ENCODE measurements at places on chromosomes 7 and 10.
A peak's percentile ranks its signal among the peaks of the same experiment; 100 is the strongest.

- no peak for DNase-seq
Observed at GRCh38 chr10:124916098-124916584, 25.8 kb upstream of the ZRANB1 start.

DNA sequence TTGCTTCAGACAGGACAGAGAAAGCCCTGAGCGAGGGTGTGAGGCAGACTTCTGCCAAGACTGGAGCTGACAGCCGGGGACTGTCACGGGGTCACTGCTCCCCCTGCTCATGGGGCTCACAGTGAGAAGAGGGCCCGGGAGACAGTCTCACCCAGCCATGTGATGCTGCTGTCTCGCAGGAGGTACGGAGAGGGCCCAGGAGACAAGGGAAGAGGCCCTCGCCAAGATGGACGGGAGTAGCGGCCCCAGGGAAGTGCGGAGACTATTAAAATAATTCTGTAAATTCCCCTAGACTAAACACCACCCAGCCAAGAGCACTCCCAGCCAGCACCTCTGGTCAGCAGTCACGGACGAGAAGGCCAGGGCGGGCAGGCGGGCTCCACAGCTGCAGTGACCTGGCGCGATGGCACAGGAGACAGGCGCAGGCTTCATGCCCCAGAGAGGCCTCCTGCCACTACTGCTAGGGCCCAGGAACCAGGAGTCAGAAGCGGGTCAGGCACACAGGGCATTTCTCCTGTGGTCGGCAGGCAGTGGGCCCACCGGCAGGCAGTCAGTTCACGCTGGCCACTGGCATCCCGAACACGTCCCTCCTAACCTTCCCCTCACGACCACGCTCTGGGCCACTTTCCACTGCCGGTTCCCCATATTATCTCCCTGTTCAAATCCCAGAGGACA, 24.1 kb downstream of the WDR86 start:
- DNase-seq, result no peak

DNA sequence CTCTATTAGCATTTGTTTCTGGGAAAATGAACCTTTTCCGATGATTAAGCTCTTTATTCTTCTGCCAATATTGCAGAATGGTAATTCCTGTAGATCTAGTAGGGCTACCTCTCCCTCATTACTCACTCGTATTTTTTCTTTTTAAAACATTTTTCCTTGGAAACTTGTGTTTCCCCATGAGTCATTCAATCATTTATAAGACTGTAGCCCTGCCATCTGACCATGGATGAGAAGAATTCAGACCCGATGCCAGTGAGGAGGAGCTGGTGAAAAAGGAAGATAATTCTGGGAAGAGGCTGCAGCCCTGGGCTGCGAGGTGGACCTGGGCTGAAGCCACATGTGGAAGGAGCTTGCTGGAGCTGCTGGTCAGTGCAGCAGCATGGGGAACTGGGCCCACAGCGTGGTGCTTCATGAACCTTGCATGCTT, 242.8 kb downstream of the KLF6 start:
- DNase-seq, result no peak

GRCh38 chr7:2585446-2585845, 26.7 kb downstream of the IQCE start:
- no peak for DNase-seq

DNA sequence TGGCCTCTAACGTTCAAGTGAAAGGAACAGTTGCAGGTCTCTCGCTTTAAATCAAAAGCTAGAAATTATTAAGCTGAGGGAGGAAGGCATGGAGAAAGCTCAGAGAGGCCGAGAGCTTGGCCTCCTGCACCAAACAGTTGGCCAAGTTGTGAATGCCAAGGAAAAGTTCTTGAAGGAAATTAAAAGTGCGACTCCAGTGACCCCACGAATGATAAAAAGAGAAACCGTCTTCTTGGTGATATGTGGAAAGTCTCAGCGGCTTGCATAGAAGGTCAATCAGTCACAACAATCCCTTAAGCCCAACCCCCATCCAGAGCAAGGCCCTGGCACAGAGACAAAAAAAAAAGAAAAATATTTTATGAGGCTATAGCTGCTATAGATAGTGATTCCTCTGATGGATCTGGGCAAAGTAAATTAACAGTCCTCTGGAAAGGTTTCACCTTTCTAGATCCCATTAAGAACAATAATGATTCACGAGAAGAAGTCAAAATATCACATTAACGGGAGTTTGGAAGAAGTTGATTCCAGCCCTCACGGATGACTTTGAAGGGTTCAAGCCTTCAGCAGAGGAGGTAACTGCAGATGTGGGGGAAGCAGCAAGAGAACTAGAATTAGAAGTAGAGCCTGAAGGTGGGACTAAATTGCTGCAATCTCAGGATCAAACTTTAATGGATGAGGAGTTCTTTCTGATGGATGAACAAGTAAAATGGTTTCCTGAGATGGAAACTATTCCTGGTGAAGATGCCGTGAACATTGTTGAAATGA, 42.5 kb upstream of the INPP5A start:
- DNase-seq, result no peak

DNA sequence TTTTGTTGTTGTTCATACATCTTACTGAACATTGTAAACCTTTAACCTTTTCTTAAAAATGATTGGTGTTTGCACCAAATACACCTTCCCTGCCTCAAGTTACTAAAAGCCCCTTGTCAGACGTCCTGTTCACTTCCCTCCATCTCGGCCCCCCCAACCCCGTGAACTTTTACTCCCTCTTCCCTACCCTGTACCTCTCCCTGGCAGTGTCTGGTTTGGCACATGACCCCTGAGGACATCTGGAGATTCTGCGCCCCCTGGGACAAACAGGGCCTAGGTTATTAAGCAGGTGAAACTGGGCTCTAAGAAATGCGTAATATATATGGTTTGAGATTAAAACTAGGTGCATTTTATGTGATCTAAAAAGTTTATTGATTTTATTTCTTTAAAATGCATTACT, 1.4 kb downstream of the PPP2R2D start:
- DNase-seq, result peak; percentile 15

DNA sequence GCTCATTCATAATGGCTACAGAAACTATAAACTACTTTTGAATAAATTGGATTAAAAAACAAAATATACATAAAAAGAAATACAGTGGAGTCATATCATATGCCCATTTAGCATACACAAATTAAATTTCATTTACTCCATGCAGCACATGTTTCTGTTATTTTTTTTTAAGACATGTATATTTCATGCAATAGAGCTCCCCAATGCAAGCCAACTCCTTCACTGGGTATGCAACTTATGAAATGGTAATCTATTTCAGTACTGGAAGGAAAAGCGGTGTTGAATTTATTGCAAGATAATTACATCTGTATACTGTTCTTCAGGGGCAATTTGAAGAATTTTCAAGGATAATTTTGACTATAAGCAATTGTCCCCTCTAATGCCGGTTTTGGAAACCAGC, 49.9 kb downstream of the NEUROD6 start:
- no peak for DNase-seq

- DNase-seq, result no peak
Observed at GRCh38 chr7:85405016-85405902, 218.4 kb upstream of the SEMA3D start.

DNA sequence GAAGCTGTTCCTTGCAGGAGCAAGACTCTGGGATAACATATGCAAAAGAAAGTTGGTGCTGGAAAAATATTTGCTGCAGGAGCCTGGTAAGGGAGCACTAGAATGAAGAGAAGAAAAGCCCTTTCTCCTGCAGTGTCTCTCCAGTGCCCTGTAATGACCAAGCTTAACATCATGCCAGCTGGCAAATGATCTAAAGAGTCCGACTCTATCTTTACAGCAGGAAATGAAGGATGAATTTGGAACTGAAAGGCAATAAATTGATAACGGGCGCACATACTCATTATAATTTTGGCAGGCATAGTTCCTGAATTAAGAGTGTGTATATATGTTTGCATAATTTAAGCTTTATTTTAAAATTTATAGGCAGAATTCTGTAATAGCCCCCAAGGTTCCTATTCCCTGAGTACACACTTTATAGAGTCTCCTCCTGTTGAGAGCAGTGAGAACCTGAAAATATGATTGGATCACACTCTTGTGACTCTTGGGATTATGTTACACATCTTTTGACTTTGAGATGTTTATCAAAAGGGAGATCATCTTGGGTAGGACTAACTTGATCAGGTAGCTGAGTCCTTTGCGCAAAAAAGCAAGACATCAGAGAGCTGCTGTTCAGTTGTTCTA, 299.0 kb upstream of the MBL2 start:
- no peak for DNase-seq

DNA sequence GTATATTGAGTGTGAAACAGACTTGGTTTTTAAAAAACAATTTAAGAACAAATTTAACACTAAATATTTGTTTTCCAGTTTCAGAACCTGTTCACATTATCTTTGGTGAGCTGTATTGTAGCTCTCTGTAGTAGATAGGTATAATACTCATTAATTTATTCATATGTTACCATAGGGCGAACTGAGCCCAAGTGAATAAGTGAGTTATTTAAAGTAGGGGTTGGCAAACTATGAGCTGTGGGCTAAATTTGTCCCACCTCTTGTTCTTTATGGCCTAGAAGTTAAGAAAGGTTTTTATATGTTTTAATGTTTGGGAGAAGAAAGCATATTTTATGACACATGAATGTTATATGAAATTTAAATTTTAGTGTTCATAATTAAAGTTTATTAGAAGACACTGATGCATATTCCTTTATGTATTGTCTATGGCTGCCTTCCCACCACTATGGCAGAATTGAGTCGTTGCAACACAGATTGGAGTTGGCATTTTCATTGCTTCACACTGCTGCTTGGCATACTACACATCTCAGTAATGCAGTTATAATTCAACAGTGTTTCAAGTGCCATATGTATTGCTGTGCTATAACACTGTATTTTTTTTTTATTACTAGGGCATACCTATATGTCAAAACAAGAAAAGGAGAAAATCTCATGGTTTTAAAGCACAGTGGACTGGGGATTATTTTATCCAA, 146.5 kb downstream of the ADK start:
- DNase-seq, result no peak

DNA sequence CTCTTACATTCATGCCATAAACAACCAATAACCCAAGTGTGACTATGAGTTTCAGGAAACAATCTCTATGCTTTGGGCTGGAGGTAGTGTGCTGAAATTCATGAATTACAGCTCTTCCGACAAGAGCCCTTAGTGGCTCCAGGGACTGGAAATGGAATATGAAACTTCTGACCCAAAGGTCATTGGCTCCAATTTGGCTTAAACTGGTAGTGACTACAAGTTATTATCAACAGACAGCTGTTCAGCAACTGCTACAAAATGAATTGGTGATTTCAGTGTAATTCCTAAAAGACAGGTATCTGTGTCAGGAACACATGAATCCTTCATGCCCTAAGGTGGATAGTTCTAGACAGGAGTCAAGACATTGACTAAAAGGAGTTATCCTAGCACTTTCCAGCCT, 745.4 kb downstream of the PHTF2 start:
- DNase-seq, result no peak

- no peak for DNase-seq
Observed at GRCh38 chr10:32629910-32630309, 184.0 kb downstream of the CCDC7 start.

GRCh38 chr10:93773120-93773519, 15.4 kb downstream of the LGI1 start:
- no peak for DNase-seq

DNA sequence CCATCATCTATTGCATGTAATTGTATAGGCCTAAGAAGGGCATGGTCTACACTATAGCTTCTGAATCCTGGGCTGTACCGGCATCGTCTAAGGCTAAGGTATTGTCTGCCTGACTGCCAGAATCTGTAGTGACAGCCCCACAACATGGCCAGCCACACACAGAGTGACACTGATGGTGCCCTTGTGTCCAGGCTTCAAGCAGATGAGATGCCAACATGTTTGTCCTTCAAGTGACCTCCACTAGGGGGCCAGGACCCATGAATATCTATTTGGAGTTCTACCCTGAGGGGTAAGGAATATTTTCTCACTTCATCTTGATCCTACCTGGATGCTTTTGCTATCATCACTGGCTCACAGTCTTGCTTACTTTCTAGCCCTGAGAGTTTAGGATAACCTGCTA, 1.5 kb downstream of the CYP3A7 start:
- peak; percentile 23 for DNase-seq

DNA sequence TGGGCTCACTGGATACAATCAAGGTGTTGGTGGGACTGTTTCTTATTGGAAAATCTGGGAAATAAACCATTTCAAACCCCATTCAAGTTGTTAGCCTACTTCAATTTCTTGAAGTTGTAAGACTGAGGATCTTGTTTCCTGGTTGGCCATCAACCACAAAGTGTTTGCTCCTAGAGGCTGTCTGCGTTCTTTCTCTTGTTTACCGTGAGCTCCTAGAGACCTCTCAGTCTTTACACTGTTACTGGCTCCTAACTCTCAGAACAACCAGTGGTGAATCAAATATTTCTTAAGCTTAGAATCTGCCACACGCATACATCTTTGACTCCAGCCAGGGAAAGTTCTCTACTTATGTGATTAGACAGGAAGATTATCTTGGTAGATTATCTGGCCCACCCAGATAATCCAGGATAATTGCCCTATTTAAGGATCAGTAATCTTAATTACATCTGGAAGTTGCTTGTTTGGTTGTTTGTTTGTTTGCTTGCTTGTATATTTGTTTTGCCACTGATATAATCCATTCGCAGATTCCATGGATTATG, 798.7 kb downstream of the IPMK start:
- DNase-seq, result no peak

GRCh38 chr10:26881600-26882331, 21.0 kb upstream of the ABI1 start:
- DNase-seq, result no peak

- DNase-seq, result no peak
Observed at GRCh38 chr10:71326464-71326881, 7.4 kb downstream of the SLC29A3 start.

DNA sequence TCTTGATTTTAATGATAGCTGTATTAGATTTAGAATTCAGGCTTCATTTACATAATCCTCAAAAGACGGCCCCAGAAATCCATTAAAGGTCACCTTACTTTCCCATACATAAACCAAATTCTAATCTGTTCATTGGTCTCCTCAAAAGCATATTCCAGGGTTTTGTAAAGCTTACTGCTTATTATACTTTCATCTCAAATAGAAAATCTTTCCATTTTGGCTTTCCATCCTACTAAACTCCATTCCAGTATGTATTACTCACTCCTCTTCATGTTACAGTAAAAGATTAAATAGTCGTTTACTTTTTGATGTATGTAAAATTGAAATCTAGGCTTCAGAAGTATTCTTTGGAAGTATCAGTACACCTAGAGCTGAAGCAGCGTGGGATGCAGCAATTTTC, 143.5 kb upstream of the LRRN3 start:
- DNase-seq, result no peak

- DNase-seq, result no peak
Observed at GRCh38 chr10:44921506-44921905, 10.4 kb downstream of the TMEM72 start.

- DNase-seq, result no peak
Observed at GRCh38 chr10:71337219-71337701, 18.2 kb downstream of the SLC29A3 start.
